Activated T-cell treated with anti-CD3 and anti-CD28 coated beads for 48 hours (primary cell): ENCODE measurements at places on chromosomes 2 and 18.

GRCh38 chr18:50665519-50665918, 105.6 kb downstream of the MAPK4 start:
- no peak for DNase-seq

DNA sequence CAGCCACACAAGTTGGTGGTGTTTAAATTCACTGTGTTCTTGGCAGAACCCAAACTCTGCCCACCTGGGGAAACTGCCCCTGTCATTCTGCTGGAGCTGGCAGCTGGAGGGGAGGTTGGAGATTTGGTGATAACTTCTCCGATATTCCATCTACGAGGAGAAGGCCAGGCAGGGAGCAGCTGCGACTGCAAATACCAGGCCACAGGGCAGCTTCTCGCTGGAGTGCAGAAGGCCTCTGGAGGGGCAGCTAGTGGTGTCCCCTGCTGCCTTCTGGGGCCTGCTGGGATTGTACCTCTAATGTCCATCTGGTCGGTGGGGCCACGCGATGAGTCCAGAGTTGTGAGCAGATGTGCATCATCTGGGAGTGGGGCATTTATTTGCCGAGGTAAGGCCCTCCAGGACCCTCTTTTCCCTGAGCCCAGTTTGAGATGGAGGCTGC, 98.9 kb downstream of the ACKR3 start:
- no peak for DNase-seq

DNA sequence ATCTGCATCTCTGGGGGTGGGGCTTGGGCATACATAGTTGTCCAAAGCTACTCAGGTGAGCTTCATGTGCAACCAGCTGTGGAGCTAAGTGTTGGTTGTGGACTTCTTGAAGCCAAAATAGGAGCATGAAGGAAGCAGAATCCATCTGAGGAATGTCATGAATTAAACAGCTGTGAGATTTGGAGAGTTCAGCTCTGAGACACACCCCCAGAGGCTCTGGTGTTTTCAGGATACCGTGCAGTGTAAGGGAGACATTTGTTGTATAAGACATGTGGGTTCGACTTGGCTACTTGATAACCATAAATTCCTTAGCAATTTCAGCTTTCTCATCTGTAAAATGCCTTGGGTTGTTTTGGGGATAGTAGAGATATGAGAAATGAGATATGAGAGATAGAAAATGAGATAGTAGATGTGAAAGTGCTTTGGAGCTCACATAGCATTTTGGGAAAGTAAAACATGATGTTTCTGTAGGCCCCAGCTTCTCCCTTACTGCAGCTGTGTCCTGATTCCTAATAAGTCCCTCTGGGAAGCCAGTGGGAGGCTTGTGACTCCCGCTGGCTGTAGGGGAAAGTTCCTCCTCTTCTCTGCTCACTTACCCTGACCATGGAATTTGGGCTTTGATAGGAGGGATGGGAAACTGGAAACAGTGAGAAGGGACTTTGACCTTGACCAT, 50.0 kb downstream of the DPYSL5 start:
- DNase-seq = no peak

DNA sequence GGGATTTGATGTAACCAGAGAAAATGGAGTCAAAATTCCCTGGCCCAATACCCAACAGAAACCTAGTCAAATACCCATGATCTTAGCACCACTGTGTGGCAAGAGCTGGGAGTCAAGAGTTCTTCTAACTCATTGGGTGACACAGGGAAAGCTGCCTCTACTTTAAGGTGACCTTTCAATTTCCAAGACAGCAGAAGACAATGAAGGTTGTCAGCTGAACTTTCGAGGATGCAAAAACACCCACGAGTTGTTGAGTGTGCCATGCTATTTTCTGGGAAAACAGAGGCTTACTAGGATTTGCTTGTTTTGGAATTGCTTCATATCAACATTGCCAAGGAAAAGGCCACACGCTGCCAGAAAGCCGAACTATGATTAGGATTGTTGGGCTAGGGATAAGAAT, 61.6 kb upstream of the CYRIA start:
- no peak for DNase-seq

DNA sequence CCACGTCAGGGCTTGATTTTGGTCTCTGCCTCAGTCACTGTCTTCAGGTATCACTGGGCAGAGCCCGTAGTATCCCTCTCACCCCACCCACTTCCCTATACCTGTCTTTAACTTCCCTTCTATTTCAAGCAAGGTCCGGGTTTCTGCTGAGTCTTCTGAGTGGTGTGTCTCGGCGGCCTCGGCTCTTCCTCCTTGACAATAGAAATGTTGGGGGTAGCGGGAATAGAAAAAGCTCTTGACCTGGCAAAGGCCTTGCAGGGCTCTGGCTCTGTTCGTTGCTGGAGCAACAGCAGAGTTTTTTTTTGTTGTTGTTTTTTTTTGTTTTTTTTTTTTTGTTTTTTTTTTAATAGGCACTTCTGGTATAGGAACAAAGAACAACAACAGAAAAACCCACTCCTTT, 16.0 kb upstream of the IGFBP5 start:
- DNase-seq = no peak

DNA sequence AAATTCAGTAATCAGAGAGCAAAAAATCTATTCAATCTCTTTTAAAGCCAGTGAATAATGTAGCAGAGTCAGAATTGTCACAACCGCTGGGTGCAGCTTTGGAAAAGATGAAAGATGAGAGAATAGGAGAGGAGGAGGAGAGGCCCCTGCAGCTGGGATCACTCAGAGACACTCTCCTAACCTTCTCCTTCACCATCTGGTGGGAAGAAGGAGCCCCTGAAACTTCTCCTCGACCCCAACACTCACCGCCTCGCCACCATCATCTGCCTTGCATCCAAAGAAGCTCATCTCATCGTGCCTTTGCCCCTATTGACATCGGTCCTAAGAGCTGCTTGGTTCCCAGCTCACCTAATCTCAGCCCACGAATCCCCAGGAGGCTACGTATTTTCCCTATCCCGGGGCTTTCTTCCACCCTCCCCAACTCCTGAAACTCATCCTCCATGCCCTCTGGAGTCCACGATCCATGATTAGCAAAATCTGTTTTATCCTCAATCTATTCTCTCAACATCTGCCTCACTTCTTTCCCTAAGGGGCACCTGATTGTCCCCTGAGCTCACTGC, 58.5 kb downstream of the PKDCC start:
- no peak for DNase-seq

GRCh38 chr2:101540518-101540917, 65.6 kb upstream of the RFX8 start:
- DNase-seq = no peak

- no peak for DNase-seq
Observed at GRCh38 chr18:41324934-41325333, 630.1 kb upstream of the PIK3C3 start.

- no peak for DNase-seq
Observed at GRCh38 chr2:234306426-234307173, 190.3 kb downstream of the ARL4C start.
